ENCODE measurements at places on chromosomes 3 and 15. TPM values are rescaled to one million over a fixed set of nuclear protein-coding genes. Genes with fewer than 3 reads are reported as not detected.

The GOLGA6D gene
- total RNA-seq, result not detected

The CDHR4 gene
- not detected for total RNA-seq

The GOLGA8T gene
- 1.1 TPM for total RNA-seq

The LRRC34 gene
- total RNA-seq, result 13.1 TPM

The SENP2 gene
- total RNA-seq, result 75.3 TPM

The TRPM1 gene
- total RNA-seq, result not detected
